ENCODE measurements at places on chromosomes 11 and 22.

GRCh38 chr22:30308518-30309230, 18.1 kb downstream of the TBC1D10A start:
- DNase-seq: no peak

- no peak for DNase-seq
These were observed 72.3 kb downstream of the SHANK2 start for GRCh38 chr11:71179877-71180605.

- DNase-seq: no peak
These were observed 24.4 kb upstream of the SNX19 start for GRCh38 chr11:130940706-130941105.

DNA sequence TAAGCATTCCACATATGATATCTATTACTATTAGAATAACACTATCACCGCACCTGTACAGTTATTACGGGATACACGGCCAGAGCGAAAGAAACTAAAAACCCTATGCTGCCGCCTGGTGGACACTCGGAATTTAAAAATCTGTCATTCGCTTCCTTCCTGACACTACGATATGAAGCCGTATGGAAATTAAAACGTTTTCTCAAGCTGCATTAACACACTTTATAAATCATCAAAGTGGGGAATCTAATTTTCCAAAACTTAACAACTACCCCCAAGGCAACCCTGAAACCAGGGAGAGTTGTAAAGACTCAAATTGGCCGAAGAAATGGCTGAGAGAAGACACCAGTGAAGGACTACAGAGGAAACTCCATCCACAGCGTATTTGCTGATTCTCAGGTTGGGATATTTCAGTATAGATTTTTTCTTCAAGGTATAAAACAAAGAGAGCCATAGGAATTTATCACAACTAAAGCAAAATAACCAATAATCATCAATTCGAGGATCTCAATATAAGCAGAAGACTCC, 1.4 kb downstream of the CCDC73 start:
- DNase-seq: no peak

- no peak for DNase-seq
These were observed 39.4 kb downstream of the SWAP70 start for GRCh38 chr11:9703280-9703679.

GRCh38 chr11:76698321-76699043, 27.9 kb upstream of the LRRC32 start:
- no peak for DNase-seq

- no peak for DNase-seq
These were observed 27.6 kb downstream of the RIBC2 start for GRCh38 chr22:45441138-45441537.

GRCh38 chr11:45768486-45768885, 36.5 kb upstream of the SLC35C1 start:
- DNase-seq: no peak

- DNase-seq: no peak
These were observed 29.0 kb upstream of the LDLRAD3 start for GRCh38 chr11:35914816-35915215.

DNA sequence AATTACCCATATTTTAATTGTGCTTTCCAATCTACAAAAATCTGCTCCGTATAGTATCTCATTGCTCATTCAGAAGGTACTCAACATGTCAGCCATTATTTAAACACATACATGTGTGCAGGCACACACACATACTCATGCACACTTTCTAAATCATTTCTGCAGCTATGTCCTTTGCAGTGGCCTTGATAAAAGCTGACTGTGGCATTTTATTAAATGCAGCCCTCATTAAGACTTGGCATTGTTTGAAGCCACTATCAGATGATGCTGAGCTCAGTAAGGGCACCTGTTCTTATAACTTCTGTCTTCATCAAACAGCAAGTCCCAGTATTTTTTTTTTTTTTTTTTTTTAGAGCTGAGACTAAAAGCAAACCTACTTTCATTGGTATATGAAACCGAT, 1071.9 kb upstream of the CCDC90B start:
- no peak for DNase-seq

DNA sequence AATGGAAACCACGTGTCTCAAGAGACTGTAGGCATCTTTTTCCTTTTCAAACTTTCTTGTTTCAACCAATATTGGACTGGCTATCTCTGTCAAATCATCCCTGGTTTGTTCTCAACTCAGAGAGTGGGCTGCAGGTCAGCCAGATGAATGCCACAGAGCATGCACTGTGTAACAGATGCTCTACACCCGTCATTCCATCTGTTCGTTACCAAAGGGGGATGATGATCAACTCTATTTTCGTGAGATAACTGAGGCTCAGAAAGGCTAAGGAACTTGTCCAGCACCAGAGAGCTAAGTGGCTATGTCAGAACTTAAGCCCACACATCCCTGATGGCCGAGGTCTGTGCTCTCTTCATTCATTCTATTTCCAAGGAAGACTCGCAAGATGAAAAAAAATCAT, 42.1 kb downstream of the SLC1A2 start:
- no peak for DNase-seq

DNA sequence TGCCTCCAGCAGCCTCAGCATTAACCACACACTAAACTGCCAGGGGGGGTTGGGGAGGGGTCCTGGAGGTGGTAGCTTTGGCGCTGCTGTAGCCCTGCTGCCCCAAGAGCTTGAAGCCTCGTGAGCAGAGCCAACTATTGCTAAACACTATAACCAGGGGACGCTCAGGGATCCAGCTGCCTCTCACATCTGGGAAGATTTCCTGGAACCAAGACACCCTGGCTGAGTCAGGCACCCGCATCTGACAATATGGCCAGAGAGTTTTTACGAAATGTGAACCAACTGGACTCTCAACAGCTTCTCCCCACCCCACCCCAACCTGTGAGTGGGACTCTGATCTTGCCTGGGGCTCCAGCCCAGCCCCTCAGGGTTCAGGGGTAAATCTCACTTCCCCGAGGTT, 14.3 kb downstream of the C1QTNF6 start:
- DNase-seq: no peak

DNA sequence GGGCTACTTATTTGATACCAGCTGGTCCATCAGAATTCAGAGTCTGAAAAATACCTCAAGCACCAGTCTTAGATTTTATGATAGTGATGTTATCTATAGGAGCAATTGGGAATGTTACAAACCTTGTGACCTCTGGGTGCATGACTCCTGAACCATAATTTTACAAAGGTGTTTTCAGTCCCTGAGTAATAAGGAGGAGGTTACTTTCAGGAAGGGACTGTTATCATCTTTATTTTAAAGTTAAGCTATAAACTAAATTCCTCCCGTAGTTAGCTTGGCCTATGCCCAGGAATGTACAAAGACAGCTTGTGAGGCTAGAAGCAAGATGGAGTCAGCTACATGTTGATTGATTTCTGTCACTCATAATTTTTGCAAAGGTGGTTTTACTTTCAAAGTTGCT, 101.9 kb downstream of the UVRAG start:
- DNase-seq: no peak

- no peak for DNase-seq
These were observed 44.3 kb downstream of the DNHD1 start for GRCh38 chr11:6541356-6541755.

GRCh38 chr11:12179531-12179930, 69.1 kb downstream of the MICAL2 start:
- DNase-seq: no peak

- no peak for DNase-seq
These were observed 42.4 kb downstream of the TTC28 start for GRCh38 chr22:28637225-28637624.

GRCh38 chr11:134250675-134251074, 2.5 kb downstream of the THYN1 start:
- no peak for DNase-seq

DNA sequence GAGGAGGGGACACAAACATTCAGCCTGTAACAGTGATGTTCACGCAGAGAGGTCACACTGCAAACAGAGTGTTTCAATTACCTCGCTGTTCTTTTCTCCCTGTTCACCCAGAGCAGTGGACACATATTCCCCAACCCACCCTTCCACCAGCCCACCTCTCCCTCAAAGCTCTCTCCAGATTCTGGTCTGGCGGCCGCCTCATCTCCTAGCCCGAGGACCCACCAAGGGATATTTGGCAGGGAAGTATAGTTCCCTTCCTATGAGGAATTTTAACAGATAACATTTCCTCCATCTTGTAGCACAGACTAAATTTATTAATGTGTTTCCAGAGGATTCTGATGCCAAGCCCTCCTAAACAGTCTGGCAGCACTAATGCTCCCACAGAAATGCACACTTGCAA, 111.0 kb upstream of the LMO1 start:
- DNase-seq: no peak

GRCh38 chr11:12205330-12205729, 94.9 kb downstream of the MICAL2 start:
- DNase-seq: no peak

GRCh38 chr11:65206901-65207300, 25.2 kb downstream of the CAPN1 start:
- DNase-seq: no peak

- DNase-seq: no peak
These were observed 6.5 kb upstream of the CYB5R3 start for GRCh38 chr22:42655693-42656092.

DNA sequence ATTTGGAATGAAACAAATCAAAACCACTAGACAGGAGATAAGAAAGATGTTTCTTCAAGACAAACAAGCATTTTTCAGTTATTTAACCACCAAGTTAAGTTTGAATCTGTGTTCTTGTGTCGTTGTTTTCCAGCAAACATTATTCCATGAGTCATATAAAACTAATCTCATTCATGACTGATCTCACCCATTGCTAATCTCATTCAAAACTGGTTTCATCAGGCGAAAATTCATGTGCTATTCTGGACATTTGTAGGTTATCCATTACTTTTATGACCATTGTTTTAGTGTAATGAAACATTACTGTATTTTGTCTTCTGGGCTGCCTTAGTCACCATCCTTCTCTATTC, 221.8 kb downstream of the DDX10 start:
- no peak for DNase-seq

GRCh38 chr22:17164392-17165024, 5.4 kb upstream of the HDHD5 start:
- DNase-seq: no peak

- no peak for DNase-seq
These were observed 562.5 kb downstream of the MN1 start for GRCh38 chr22:27238935-27239510.

Measured in cortex of kidney (tissue), 1 donor.